Stimulated activated CD4-positive, alpha-beta T cell treated with anti-CD3 and anti-CD28 coated beads, Interleukin-1b, Interleukin-23, amount 100 ng/mL, for 24 hours (primary cell): ENCODE measurements at places on chromosomes 4 and X.
A peak's percentile ranks its signal among the peaks of the same experiment; 100 is the strongest.

GRCh38 chr4:153466081-153466948 is at the start of gene TMEM131L:
Gene TMEM131L (plus strand): TSS chr4:153466360. CDS start chr4:153466398, 38 bp downstream.
- peak; percentile 43 for DNase-seq

DNA sequence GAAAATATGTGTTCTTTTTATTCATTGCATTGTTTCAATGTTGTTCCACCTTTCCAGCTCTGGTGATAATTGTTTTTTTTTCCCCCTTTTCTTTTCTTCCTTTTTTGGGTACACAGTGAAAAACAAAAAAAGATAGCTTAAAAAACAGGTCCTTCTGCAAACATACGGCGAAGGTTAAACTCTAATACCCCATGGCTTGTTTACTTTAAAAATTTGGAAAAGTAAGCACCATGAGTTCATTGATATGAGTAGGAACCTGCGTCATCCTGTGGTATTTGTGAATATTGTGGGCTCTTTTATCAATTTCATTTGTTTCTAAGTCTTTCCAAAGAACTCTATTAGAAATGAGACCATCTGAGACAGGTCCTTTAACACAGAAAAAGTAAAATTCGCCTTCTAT is 123.5 kb downstream of the CHRNA9 start:
- DNase-seq, result no peak

DNA sequence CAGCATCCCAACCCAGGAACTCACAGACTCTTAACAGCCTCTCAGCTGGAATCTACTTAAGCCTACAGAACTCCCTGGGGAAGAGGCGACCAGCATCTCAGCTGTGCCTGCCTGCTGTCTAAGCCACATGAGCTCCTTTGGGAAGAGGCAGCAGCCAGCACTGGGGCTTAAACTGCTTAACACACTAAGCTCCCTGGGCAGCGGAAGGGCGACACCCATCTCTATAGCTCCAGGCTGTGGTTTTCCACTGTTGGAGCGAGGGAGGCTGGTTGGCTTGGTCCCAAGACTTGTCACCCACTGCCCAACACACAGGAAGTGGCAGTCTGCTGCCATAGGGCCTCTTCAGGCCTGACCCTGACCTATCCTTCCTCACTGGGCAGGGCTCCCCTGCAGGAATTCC is 1544.1 kb upstream of the ADGRL3 start:
- no peak for DNase-seq

DNA sequence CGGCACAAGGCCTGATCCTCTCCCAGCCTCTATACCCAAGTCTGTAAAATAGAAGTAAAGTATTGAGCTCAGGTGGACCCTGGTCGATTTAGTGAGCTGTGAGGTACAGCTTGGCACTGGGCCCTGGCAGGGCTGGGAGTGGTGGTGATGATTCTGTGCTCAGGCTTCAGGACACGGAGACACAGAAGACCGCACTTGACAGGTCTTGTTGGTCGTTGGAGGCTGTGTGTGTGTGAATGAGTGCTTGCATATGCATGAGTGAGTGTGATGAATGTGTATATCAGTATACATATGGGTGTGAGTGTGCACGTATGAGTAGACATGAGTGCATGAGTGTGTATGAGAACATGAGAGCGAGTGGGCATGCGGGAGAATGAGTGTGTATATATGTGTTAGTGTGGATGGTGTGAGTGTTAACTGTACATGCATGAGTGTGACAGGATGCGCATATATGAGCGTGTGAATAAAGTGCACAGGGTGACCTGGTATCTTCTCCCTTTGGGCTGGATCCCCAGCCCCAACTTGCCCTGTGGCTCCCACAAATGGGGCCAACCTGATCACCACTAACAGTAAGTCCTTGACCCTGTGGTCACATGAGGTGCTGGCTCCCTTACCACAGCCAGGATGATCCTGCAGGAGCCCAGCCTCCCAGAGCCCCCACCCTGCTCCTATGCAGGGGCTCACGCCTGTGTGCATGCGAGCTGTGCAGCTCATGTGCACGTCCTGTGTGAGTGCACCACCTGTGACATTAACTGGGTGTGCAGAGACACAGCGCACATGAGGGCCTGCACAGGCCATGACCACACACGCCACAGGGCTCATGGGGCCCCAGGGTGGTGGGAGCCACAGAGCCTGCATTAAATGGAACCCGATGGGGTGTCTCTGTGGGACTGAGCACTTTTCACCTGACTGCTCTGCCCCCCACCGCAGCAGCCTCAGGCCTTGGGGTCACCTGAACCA is 20.8 kb downstream of the SH3BP2 start:
- no peak for DNase-seq

DNA sequence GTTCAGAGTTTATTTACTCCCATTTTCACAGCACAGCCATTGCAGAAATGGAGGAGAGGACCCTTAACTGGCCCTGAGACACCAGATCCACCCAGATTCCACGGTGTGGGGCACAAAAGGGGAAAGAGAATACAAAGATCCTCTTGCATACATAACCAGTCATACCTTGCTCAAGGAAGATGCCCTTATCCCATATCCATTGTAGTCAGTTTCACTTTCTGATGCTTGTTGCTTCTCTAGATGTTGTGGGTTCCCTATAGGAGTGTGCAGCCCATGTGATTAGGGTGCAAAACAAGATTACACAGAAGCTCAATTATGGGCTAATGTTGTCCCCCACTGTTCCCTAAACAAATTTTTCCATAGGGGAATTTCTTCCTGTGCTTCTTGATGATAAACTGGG is 1309.0 kb upstream of the PABPC4L start:
- no peak for DNase-seq

GRCh38 chr4:83362492-83363329 is 28.1 kb upstream of the HPSE start:
- DNase-seq, result no peak

- DNase-seq, result no peak
These were observed 13.6 kb downstream of the PROM1 start for GRCh38 chr4:16070203-16070602.
